ENCODE measurements at places on chromosomes 1 and 21. TPM values are rescaled to one million over a fixed set of nuclear protein-coding genes. Genes with fewer than 3 reads are reported as not detected.

The PROK1 gene
- total RNA-seq: not detected

The PYHIN1 gene
- 8.4 TPM for total RNA-seq

The E2F2 gene
- 1.0 TPM for total RNA-seq

The THRAP3 gene
- total RNA-seq: 77.8 TPM

DNA sequence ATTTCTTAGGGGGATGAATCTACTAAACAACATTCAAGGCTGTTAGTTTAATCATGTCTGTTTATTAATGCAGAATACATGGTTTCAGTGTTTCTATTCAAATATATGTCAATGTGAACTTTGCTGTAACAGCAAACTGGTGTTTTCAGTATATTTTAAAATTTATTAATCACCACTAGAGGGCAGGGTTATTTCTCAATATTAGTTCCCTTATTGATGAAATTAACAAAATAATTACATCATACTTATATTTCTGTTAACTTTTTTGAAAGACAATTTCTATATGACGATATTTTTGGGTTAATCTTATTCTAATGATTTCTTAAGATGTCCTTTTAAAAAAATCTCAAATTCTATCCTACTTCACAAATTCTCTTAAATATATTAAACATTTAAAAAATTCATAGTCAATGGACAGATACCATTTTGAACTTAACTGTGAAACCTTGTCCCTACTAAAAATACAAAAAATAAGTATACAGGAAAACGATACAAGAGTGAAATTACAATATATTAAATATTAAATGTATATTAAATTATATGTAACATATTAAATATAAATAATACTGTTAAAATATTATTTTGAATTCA, 1034.1 kb upstream of the PRMT6 start:
- DNase-seq: no peak

DNA sequence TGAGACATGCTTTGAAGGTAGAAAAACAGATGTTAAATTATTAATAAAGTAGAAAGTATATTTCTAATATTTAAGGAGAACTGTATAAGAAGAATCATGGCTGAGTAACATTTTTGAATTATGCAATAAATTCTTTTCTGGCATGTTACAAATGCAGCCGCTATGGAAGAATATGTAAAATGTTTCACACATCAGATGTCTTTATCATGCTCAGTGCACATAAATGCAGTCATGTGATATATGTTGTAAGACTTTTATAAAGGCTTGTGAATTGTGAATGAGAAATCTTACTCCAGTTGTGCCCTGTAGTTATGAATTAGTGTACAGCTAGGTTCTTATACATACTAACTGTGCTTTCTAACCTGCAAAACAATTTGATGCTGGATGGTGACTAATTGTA, 53.5 kb downstream of the LRRC8B start:
- DNase-seq: no peak

DNA sequence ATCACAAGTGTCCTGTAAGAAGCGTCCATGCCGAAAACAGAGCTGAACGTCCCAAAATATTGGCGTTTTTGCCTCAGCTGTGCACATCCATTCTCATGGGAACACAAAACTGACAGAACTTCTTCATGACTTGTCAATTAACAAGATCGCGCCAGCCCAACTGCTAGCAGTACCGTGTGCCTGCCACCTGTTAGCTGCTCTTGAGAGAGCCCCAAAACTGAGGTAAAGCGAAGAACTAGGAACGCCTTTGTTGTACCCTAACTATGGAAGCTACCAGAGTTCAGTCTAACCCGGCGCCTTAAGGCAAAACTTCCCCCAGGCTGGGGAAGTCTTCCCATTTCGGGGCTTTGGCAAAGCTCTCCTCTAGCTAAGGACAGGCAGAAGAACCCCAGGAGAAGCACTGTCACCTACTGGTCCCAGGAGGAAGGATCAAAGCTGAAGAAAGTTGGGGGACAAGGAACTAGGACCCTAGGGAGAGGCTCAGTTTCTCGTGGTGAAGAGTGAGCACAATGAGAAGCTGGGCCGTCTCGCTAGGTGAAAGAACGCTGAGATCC, 719 bp downstream of the EYA3 start:
- DNase-seq: no peak

DNA sequence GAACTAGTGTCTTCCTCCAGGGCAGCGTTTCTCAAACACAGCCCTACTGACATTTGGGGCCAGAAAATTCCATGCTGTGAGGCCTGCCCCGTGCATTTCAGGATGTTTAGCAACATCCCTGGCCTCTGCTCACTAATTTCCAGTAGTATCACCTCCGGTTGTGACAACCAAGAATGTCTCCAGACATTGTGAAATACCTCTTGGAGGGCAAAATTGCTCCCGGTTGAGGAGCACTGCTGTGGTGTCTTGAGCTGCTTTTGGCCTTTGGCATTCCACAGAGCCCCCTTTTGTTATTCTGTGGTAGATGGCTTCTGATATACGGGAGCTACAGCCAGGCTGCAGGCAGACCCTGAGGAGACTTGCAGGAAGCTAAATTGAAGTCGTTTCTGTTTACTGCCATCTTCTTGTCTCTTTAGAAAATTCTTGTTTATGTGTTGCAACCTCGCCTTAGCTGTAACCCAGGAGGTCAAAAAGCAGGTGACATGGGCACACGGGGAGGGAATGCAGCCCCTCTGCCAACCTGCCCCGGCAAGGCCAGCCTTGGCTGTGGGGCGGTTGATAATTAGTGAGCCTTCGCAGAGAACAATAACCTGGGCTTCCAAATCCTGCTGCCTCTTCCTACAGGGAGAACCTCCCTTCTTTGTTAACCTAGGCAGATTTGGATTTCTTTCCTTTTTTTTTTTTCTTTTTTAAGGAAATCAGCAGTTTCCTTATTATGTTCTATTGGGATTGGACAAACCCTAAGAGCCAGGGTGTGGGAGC, 74.7 kb upstream of the AKT3 start:
- no peak for DNase-seq

DNA sequence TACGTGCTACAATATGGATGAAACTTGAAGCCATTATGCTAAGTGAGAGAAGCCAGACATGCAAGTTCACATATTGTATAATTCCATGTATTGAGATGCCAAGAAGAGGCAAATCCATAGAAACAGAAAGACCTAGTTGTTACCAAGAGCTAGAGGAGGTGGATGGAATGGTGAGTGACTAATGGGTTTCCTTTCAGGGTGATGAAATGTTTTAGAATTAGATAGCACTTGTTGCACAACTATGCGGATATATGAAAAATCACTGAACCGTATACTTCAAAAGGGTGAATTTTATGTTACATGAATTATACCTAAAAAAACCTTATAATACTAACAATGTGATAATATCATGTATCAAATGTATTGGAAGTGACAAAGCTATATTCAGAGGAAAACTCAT, 18.1 kb downstream of the EPHA10 start:
- no peak for DNase-seq

GRCh38 chr1:158094571-158094970, 86.1 kb upstream of the CD1D start:
- peak; percentile 64 for DNase-seq

DNA sequence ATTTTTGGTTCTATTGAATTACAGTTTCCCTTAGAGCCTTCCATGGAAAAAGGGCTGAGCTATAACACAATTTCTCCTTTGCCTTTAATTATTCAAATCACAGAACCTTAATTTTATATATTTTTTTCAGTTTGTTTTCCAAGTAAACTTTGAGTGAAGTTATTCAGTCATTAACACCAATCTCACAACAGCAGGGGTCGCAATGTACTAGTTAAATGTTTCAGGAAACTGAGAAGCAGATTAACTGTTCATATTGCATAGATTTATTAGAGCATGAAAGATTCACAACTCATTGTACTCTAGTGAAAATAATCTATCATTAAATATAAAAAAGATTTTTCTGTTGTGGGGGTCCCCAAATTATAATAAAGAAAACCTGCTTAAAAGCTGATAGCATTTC, 64.1 kb downstream of the KIFAP3 start:
- DNase-seq: no peak
